ENCODE measurements at places on chromosomes 1 and 21. TPM values are rescaled to one million over a fixed set of nuclear protein-coding genes. Genes with fewer than 3 reads are reported as not detected.

The NPHS2 gene
- not detected for total RNA-seq

- DNase-seq = no peak
Observed at GRCh38 chr1:207051191-207051943, at the start of gene YOD1. YOD1 (minus strand) TSS chr1:207051208; CDS start chr1:207051030, 178 bp downstream.

The TMCO4 gene
- 4.1 TPM for total RNA-seq

The FAM3B gene
- 0.72 TPM for total RNA-seq

GRCh38 chr1:230291731-230292620 is 134.2 kb downstream of the PGBD5 start:
- DNase-seq = no peak

DNA sequence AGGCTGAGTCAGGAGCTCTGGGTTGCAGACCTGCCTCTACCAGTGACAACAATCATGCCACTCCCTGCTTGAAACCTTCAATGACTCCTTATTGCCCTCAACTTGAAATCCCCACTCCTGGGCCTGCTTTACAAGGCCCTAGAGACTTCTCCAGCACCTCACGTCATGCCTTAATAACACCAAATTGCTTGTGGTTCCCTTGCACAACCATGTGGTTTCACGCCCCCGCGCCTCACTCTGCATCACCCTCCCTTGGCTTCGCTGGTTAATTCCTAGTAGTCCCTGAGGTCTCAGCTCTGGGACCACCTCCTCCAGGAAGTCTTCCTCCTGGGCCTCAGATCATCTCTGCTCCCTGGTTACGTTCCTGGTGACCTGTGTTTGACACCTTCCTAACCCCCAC is 33.0 kb downstream of the EPHA2 start:
- no peak for DNase-seq

The CFAP126 gene
- not detected for total RNA-seq

DNA sequence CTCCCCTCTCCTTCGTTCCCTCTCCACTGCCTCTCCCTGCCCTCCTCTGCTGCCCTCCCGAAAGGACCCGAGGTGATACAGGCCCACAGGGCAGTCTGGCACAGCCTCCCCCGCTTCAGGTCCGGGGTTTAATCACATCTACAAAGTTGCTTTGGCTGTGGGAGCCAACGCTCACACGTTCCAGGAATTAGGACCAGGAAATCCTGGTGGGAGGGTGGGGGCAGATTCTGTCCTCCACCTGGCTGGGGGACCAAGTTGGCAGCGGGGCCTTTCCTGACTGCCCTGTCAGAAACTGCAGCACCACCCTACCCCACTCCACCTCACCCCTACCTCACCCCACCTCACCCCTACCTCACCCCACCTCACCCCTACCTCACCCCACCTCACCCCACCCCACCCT is 95.1 kb downstream of the WDR4 start:
- DNase-seq = no peak

- DNase-seq = no peak
Observed at GRCh38 chr21:34938089-34938764, 110.9 kb downstream of the RUNX1 start.

The RAD54L gene
- not detected for total RNA-seq

- DNase-seq = peak; percentile 23
Observed at GRCh38 chr1:201054091-201054543, 30.6 kb upstream of the KIF21B start.

DNA sequence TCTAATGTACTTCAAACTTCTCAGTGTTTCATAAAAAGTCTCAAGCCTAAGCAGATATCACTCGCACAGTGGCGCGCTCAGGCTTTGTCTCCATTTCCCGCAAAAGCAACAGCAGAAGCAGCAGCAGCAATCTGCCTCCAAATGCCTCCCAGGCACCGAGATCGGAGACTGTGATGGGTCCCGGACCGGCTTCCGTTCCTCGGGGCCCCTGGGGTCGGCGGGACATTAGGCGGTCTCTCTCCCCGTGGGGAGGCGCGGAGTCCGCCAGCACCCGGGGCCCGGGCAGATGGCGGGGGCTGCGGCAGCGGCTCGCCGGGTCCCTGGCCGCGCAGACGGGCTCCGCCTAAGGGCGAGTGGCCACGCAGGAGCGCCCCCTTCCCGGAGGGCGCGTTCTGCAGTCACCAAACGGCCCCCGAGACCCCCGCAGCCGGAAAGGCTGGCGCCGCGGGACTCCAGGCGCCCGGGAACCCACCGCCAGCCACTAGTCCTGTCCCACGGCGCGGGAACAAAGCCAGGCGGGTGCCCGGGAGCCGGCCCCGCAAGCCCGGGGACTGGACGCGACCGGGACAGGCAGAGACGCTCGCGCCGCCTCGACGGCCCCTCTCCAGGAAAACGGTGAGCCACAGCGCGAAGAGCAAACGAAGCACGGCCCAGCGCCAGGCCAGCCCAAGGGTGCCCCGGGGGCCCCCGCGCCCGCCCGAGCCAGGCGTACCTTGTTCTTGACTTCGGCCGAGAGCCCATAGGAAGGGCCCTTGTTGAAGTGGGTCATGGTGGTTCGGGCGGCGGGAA is 590 bp downstream of the CNN3 start:
- DNase-seq = peak; percentile 67

DNA sequence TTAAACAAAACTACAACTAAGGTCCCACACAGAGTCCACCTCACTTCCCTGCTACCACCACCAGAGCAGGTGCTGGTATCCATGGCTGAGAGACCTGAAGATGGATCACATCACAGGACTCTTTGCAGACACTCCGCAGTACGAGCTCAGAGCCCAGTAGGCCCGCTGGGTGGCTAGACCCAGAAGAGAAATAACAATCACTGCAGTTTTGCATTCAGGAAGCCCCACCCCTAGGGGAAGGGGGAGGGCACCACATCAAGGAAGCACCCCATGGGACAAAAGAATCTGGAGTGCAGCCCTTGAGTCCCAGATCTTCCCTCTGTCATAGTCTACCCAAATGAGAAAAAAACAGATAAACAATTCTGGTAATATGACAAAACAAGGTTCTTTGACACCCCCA is 56.9 kb downstream of the ZNF648 start:
- DNase-seq = no peak

DNA sequence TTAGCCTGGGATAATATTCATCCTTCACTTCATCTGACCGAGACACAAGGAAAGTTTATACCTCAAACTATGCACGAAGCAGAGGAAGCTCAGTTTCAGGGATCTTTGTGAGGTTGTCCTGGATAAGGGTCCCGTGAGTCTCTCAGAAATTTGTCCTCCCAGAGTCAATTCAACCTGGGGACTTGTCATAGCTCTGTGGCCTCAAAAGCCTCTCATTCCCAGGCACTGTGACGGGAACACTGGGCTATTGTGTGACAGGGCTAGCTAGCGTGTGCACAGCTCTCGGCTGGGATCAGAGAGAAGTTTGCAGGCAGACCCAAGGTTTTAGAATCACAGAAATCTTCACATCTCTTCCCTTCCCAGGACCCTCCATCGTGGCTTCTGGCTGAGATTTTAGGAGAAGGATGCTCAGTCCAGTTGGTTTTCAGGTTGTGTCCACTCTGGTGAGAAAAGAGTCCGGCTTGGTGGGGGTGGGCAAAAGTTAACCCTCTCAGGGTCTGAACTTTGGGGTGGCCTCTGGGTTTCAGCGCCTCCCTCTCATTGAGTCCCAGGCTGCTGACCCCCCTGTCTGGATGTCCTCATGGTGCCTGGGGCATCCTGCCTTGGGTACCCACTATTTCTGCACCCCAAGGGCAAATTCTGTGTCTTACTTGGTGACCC is 20.4 kb upstream of the LBR start:
- DNase-seq = no peak

- DNase-seq = peak; percentile 62
Observed at GRCh38 chr1:218430822-218431221, 85.7 kb downstream of the TGFB2 start.

GRCh38 chr1:177273141-177273540 is 102.4 kb downstream of the BRINP2 start:
- DNase-seq = peak; percentile 40

Data from umbilical cord (tissue), 2 donors.